Gastroesophageal sphincter (tissue), 4 donors: ENCODE measurements at places on chromosomes 2 and 18. TPM values are rescaled to one million over a fixed set of nuclear protein-coding genes. Genes with fewer than 3 reads are reported as not detected.

DNA sequence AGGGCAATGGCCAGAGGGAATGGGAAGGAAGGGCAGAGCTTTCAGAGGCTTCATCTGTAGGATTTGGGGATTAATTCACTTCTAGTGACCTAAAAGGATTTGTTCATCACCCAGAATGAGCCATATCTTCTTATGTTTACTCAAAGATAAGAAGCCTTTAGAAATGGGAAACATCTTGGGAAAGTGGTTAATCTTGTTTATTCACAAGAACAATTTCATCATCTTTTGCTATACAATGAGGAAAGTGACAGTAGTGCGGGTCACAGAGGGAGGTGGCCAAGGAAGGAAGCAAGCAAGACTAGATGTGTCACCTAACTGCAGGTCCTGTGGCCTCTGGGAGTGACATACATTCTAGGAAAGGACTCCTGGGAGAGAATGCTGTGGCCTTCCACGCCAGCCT is 140.4 kb upstream of the ALPP start:
- no peak for ATAC-seq

DNA sequence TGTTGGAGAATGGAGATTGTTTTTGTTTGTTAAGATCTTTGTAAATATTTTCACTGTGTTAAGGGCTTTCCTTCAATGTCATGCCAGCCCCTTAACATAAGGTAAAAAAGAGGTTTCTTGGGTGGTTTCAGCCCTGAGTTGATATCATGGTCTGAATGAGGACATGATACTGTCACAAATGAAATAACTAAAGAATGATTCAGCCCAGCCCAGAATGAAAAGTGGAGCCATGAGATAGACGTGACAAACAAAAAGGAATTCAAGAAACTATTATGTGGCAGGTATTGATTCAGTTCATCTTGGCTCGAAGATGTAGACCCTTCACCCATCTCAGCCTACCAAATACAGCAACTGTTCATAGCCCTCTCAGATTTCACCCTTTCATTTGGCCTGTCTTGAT is 88.6 kb upstream of the TTN start:
- ATAC-seq, result no peak

The FASTKD2 gene
- 30.1 TPM for total RNA-seq

- no peak for ATAC-seq
These were observed 208.0 kb upstream of the FBXO11 start for GRCh38 chr2:48114256-48114655.

DNA sequence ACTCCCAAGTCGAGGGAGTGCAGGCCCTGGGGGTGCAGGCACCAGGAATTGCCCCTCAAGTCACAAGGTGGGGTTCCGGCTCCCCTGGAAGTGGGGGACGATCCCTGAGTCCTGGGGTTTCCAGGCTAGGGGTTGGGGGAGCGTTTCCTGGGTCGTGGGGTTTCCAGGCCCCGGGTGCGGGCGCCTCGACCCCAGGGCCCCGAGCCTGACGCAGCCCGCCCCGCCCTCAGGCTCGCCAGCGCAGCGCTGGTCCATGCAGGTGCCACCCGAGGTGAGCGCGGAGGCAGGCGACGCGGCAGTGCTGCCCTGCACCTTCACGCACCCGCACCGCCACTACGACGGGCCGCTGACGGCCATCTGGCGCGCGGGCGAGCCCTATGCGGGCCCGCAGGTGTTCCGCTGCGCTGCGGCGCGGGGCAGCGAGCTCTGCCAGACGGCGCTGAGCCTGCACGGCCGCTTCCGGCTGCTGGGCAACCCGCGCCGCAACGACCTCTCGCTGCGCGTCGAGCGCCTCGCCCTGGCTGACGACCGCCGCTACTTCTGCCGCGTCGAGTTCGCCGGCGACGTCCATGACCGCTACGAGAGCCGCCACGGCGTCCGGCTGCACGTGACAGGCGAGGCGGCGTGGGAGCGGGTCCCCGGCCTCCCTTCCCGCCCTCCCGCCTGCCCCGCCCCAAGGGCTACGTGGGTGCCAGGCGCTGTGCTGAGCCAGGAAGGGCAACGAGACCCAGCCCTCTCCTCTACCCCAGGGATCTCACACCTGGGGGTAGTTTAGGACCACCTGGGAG is 12.0 kb downstream of the SIGLEC15 start:
- peak; percentile 50 for ATAC-seq

DNA sequence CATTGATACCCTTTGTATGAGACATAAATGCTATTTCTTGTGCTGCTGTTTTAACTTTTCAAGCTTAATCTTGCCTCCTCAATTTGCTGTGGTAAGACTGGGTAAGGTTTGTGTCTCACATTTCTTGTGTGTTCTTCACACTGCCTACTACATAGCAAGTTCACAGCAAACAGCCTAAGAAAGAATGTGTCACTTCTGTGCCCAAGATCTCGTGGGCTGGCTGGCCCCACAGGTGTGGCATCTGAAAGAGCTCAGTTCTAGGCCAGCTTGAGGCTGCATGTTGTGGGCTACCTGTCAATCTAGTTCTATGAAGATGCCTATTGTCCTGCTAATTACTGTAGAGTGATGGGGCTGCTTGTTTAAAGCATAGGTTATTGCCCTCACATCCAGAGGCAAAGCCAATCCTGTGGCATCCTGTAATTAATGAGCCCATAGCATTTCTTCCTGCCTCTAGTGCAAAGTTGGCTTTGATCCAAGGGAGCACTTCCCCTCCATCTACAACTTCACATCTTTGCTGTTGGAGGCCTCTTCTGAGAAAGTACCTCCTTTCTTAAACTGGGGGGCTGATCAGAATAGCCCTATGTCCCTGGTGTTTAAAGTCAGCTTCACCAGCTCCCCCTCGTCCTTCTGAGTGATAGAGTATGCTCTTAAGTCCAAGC is 40.9 kb upstream of the ASPRV1 start:
- no peak for ATAC-seq

The TWIST2 gene
- total RNA-seq, result 38.5 TPM

DNA sequence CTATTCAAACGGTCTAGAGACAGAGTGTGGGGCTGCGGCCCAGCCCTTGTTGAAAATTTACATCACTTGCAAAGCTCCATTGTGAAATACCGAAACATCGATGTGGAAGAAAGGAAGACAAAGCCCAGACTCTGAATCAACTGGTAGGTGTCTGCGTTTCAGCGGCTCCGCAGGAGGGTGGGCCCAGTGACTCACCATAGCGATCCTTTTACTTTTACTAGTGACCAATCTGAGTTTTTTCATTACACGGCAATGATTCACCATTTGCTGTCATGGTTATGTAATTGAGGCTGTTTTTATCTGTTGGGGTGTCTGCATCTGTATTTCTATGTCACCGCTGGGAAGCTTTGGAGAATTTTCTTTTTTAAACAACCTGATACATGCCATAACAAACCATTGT is 66.6 kb upstream of the ODC1 start:
- no peak for ATAC-seq

The FAP gene
- 4.6 TPM for total RNA-seq

- no peak for ATAC-seq
These were observed 61.2 kb upstream of the CHN1 start for GRCh38 chr2:175066411-175066810.

- no peak for ATAC-seq
These were observed 598.3 kb upstream of the REG3G start for GRCh38 chr2:78427170-78427569.

DNA sequence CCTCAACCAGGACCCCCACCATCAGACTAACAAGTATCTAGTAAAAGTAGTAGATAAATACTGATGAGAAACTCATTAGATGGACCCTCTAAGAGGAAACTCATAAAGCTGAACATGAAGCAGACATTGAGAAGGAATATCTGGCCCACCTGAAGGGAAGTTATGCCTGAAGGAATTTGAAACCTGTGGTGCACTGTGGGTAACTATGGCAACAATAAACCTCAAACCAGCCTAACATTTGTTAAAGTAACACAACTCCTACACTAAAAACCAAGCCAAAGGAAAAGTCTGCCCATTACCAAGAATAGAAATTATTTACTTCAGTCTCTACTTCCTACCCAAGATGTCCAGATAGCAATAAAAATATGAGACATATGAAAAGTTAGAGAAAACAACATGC is 43.4 kb downstream of the KIAA1328 start:
- no peak for ATAC-seq

The SLC8A1 gene
- total RNA-seq, result 167 TPM

The SP5 gene
- 0.92 TPM for total RNA-seq

DNA sequence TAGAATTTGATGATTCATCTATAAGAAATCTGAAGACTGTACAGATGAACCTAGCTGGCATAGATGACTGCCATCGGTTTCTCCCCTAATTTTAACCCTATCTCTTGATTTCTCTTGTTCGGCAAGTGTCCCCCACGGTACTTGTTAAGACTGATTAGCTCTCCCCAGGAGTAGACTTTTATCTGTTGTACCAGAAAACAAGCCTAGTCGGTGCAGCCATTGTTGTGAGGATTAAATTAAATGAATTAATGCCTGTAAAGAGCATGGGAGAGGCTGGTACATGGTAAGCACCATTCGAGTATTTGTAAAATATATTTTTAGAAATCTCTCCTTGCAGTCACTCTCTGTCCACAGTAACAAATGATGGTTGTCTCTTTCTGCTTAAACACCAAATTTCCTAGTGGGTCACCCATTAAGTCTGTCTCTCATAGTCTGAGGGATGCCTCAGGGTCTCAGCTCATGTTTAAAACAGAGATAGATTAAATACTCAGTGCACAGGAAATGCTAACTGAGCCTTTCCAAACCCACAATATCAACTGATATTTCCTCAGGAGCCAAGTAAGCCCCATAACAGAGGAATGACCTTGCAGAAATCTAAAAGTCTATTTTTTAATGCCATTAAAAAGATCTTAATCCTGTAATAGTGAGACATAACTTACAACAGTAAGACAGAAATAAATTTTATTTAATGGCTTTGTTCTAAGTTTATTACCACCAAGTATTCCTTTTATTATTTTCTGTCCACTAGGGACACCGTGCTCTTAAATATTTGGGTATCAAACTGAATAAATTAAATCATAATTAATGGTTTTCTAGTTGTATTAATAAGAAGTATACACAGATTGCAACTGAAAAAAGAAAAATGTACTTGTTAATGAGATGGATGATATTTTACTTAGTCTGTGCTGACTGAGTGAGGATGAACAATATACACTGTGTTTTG is 2.9 kb upstream of the B4GALT6 start:
- ATAC-seq, result no peak

GRCh38 chr2:98608962-98609604 is 694 bp downstream of the UNC50 start:
- ATAC-seq, result no peak

The TPO gene
- total RNA-seq, result 14.5 TPM

GRCh38 chr2:39607538-39608262 is 58.0 kb upstream of the TMEM178A start:
- no peak for ATAC-seq

DNA sequence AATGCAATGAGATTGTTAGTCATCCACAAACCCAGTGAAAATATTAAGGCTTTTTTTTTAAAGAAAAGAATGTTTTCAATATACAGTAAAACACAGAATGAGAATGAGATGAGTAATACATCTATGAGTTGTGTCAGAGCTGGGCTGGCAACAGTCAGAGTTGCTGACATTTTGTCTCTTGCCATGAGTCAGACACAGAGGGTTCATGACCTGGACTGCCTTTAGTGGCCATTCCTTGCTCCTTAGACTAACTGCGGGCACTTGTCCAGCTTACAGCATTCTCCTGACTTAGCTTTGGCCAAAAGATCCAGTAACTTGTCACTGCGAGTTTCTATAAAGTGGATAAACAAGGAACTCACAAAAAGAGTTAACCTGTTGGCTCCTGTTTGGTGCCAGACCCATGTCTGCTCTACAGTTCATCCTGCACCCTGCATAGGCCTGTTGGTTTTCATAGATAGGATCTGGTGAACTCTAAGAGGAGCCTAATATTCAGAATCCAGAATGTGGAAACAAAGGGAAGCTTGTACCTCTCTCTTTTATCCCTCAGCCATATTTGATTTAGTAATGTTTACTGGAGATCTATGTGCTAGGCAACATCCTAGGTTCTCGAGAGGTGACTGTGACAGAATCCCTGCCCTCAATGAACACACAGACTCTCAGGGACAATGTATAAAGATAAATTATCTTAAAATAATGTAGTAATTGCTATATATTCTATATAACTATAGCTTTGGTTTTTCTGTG is 391.5 kb upstream of the VWC2L start:
- peak; percentile 61 for ATAC-seq

The MAPK4 gene
- total RNA-seq, result 13.7 TPM

- no peak for ATAC-seq
These were observed 174.2 kb downstream of the MIB1 start for GRCh38 chr18:21914739-21915319.

The MRO gene
- total RNA-seq, result 0.94 TPM

- no peak for ATAC-seq
These were observed 212.5 kb upstream of the TMEM200C start for GRCh38 chr18:6107794-6108193.

- no peak for ATAC-seq
These were observed 49.1 kb downstream of the CCDC195 start for GRCh38 chr2:224666951-224667553.

The ASB18 gene
- total RNA-seq, result not detected

DNA sequence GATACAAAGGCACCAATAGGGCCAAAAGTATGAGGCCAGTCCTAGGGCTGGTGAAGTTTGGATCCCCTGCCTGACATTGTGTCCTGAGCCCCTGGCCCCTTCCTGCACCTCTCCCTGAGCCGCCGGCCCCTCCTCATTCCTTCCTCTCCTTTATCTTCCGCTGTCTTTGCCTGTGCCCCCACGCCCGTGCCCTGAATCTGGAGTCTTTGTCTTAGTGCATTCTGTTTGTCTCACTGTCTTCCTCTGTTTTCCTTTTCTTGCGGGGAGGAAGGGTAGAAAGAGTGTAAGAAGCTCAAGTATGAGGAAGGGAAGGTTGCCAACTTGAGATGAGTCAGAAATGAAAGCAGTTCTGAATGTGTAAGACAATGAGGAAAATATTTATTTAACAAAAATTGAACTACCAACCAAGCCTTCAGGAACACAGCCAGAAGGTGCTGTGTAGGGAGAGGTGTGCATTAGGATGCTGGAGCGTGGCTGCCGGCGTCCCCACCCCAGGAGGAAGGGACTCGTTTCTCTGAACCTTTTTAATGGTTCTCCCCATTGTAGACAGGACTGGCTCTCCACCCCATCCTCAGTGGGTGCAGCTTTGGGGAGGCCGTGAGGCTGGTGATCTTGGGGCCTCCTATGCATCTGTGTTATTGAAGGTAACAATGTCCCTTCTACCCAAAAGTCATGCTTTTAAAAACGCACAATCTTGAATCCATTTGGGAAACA is 133.1 kb downstream of the NEDD4L start:
- peak; percentile 56 for ATAC-seq

GRCh38 chr2:169955940-169956339 is 128.7 kb downstream of the UBR3 start:
- no peak for ATAC-seq

The LIMS1 gene
- total RNA-seq, result 116 TPM

- ATAC-seq, result peak; percentile 41
These were observed 154.1 kb upstream of the HS6ST1 start for GRCh38 chr2:128472789-128473174.

The OSR1 gene
- 45.5 TPM for total RNA-seq

The ANKRD30B gene
- total RNA-seq, result not detected

The SERPINB4 gene
- not detected for total RNA-seq

The FHOD3 gene
- 35.3 TPM for total RNA-seq

DNA sequence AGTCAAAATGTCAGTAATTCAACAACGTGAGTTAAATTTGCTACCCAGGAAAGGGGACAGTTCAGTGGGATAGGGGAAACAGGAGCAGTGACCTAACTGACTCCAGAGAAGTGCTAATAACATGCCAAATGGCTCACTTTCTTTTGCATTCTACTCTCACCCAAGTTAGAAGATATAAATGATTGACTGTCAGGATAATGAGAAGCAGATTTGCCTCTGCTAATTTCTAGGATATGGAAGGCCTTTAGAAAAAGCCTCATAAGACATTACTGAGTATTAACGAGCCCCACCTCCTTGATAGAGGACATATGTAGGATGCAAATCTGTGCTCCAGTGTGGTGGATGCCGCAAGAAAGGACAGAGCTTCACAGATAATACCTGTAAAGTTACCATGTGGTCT is 318.6 kb upstream of the NT5C1B start:
- ATAC-seq, result no peak

The OXER1 gene
- 0.93 TPM for total RNA-seq

The EGR4 gene
- total RNA-seq, result not detected
